ENCODE measurements at places on chromosomes 5 and 9.
A peak's percentile ranks its signal among the peaks of the same experiment; 100 is the strongest.

- DNase-seq = no peak
Measured at GRCh38 chr5:163409384-163409783, 28.0 kb upstream of the CCNG1 start.

DNA sequence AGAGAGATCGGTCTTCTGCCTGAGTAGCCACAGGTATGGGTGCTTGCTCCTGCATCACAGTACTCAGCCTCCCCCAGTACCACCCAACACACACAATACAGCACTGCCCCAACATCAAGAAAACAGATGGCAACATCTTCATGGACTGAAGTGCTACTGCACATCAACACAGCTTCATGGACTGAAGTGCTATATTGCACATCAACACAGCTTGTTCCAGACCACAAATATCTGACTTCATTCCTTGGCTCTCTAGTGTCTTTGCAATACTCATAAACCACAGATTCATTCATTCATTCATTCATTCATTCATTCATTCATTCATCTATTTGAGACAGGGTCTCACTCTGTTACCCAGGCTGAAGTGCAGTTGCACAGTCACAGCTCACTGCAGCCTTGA is 31.1 kb upstream of the PCA3 start:
- no peak for DNase-seq

- no peak for DNase-seq
Measured at GRCh38 chr9:69197687-69198086, 23.6 kb downstream of the TJP2 start.

DNA sequence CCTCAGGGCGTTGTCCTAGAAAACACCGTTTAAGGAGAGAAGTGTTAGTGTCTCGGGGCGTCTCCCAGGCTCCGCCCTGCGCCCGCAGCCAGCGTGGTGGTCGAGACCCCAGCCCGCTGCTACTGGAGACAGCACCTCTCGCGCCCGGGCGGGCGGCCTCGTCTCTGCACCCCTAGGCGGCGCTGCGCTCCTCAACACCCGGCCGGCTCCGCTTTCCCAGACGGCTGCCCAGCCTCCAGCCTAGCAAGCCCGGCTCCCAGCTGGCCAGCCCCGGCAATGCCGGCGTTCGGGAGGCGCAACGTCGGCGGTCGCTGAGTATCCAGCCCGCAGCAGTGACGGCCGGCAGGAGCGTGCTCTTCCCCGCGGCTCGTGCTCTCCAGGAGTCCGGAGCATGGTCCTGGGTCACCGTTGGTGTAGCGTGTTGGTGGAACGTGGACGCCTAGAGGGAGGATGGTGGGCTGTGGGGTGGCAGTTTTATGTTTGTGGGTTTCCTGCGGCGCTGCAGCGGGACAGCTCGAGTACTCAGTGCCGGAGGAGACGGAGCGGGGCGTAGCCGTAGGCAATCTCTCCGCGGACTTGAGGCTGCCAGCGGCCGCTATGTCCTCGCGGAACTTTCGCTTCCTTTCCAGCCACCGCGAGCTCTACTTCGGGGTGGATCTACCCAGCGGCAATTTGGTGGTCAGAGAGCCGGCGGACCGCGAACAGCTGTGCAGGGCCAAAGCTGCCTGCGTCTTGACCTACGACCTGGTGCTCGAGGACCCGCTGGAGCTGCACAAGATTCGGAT is 536 bp downstream of the PCDHAC1 start:
- peak; percentile 54 for DNase-seq

DNA sequence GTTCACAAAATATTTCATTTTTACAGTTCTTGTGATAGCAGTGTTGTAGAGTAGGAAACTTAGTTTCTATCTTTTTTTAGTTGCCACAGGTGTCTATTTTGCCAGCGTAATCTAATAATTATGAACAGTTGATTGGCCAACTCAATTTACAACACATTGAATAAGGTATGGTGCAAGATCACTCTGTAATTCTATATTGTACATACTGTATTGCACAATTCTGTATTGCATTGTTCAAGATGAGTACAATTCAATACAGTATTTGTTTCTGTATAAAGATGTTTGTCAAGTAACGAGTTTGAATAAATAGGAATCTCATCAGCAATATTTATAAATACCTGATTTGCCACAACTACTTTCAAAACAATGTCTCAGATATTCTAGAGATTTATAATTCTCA is 64.2 kb upstream of the HTR1A start:
- DNase-seq = no peak

- no peak for DNase-seq
Measured at GRCh38 chr5:135091286-135091685, 57.3 kb upstream of the PITX1 start.

DNA sequence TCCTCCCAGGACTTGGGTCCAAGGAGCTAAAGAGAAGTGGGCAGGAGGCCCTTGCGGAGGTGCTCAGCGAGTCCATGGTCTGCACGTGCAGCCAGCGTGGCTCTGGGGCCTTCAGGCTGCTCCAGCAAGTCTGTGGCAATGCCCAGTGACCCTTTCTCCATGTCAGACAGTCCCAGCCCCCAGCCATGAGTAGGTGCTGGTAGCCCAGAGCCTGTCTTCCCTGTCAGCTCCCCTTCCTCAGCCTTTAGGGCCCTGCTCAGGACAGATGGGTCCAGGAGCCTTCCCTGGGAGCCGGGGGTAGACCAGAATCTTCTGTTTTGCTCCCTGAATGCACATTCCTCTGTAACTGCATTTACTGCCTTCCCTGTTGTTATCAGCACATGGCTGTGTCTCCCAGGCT is 147.2 kb upstream of the IRX2 start:
- DNase-seq = no peak

All from stimulated activated CD8-positive, alpha-beta memory T cell treated with anti-CD3 and anti-CD28 coated beads, Interleukin-4, amount 100 ng/mL, for 48 hours (primary cell).